ENCODE measurements at places on chromosomes 2 and 18.

DNA sequence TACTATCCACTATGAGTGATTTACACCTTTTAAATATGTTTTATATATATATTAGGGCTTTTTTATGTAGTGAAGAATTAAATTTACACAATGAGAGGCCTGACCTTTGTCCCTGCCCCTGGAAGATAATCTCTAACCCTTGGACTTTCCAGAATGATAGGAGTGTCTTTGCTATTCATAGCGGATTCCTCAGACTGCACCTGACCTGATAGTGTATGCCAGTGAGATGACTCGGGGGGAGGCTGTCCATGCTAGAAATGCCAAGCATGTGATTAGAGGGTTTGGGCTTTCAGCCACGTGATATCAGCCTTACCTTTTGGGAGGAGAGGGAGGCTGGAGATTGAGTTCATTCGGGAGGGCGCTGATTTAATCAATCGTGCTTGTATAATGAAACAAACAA lies 44.1 kb upstream of the LHCGR start:
- DNase-seq, result no peak

DNA sequence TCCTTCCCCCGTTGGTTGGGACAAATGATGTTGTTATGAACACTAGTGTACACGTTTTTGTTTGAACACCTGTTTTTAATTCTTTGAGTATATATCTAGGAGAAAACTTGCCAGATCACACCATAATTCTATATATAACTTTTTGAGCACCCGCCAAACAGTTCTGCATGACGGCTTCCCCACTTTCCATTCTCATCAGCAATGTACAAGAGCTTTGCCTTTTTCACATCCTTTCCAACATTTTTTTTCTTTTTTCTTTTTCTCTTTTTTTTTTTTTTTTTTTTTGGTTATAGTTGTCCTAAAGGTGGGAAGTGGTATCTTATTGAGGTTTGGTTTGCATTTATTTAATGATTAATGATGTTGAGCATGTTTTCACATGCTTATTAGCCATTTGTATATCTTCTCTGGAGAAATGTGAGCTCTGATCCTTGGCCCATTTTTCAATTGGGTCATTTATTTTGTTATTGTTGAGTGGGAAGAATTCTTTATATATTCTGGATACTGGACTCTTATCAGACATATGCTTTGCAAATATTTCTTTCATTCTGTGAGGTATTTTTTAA lies 86.9 kb upstream of the ZC3H15 start:
- DNase-seq, result no peak

DNA sequence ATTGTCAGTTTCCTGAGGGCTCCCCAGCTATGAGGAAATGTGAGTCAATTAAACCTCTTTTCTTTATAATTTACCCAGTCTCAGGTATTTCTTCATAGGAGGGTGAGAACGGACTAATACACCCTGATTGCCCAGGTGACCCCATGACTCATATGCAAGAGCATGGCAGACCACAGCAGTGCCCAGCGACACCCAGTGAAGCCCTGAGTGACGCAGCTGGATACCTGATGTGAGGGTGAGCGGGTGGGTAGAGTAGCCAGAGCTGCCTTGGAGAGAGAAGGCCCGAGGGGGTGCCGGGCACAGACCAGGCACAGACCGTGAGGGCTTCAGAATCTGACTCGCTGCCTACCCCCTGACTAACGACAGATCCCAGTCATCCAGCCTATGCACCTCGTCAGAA lies 15.4 kb downstream of the ALPG start:
- no peak for DNase-seq

GRCh38 chr2:192534072-192534471 lies 339.3 kb upstream of the TMEFF2 start:
- no peak for DNase-seq

DNA sequence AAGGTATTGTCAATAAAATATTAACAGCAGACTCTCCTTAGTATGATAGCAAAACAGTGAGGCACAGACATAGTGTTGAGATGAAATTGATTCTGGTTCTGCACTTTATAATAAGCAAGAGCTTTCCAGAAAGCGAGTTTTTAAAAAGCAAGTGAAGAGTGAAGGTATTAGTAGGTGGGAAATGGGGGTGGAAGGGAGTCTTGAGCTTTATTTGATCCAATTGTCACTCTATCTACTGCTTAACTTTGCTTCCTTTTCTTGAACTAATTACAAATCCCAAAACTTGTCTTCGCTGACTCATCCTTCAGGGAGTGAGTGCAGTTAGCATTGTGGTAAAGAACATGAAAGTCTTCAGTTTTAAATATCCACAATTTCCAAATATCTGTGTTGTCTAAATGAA lies 120.6 kb upstream of the BOD1L2 start:
- no peak for DNase-seq

GRCh38 chr2:9744256-9745004 lies 98.8 kb upstream of the TAF1B start:
- DNase-seq, result no peak

DNA sequence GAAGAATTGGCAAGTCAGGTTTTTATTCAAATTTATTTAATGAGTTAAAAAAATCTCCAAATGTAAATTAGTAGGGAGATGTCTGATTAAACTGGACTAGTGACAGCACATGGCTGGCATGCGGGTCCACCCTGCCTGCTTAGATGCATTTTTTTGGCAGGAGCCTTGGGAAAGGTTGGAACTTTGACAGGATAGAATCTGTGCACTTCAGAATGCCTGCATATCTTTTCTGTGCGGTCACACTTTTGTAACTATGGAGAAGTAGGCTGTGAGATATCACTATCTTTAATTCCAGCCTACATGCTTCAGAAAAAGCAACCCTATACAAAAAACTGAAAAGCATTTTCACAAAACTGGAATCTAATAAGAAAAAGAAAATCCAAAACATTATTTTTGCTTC lies 317.8 kb downstream of the MBD2 start:
- no peak for DNase-seq

DNA sequence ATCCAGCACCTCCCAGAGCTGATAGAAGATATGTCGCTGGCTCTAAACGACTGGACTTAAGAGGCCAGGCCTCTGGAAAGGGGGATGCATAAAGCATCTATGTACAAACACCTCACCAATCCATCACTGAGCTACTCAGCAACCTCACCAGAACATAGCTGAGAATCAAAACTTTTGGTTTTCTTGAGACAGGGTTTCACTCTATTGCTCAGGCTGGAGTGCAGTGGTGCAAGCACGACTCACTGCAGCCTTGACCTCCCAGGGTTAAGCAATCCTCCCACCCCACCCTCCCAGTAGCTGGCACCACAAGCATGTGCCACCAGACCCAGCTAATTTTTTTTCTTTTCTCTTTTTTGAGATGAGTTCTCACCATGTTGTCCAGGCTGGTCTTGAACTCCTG lies 62.9 kb upstream of the MSH6 start:
- no peak for DNase-seq

DNA sequence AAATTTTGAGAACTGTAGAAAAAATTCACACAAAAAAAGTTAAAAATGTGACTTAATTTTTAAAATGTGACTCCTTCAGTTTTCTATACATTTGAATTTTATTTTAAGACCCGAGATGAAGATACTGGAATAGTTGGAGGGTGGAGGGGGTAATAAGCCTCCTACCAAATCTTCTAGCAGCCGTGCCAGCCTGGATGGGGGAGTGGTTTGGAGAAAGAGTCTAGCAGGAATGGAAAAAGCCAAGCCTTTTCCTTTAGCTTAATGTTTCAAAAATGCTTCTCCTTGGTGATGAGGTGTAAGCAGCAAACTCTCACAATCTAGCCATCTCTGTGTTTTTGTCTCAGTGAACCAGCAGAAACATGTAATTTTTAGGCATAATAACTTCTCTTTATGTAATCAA lies 14.7 kb downstream of the CASP8 start:
- no peak for DNase-seq

DNA sequence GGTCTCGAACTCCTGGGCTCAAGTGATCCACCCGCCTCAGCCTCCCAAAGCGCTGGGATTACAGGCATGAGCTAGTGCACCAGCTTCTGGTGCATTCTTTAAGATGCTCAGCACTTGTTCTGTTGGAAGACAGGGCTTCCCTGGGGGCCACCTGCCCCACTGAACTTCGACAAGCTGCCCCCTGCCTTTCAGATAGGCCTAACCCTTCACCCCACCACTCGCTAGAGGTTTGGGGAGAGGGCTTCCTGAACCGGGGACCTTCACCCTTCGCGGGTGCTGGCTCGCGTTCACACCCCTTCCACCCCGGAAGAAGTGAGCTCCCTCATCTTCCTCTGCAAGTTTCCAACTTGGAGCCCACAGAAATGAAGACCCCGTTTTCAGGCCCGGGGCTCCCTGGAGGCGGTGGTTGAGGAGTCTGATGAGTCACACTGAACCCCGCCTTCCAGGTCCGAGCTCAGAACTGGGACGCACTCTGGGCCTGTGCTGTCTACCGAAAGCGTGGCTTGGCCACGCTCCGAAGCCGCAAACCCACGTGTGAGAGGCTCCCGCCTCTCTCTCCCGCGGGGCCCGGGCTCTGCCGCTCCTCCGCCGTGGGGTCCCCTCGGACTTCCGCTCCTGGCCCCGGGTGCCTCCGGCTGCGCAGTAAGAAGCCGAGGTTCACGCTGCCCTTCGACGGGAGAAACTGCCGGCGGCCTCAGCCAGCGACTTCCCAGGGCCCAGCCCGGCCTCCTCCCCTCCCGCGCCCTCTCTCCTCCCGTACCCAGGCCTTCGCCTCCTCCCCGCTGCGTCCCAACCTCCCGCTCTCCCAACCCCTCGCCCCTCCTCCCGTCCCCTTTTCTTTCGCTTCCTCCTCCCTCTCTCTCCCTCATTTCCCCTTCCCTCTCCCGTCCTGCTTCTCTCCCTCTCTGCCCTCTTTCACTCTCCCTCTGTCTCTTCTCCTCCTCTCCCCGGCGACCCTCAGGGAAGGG lies 47.5 kb upstream of the SP3 start:
- DNase-seq, result no peak

DNA sequence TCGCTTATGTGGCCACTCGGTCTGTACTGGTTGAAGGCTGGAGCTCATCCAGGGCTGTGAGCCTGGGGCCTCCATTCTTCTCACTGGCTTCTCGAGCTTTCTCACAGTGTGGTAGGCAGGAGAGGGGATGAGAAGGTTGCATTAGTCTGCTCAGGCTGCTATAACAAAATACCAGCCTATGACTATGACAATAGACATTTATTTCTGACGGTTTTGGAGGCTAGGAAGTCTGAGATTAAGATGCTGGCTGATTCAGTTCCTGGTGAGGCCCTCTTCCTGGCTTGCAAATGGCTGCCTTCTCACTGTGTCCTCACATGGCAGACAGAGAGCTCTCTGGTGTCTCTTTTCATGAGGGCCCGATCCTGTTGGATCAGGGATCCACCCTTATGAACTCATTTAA lies 6.2 kb upstream of the STK25 start:
- DNase-seq, result no peak

GRCh38 chr2:12979066-12979465 lies 262.3 kb downstream of the TRIB2 start:
- DNase-seq, result no peak

DNA sequence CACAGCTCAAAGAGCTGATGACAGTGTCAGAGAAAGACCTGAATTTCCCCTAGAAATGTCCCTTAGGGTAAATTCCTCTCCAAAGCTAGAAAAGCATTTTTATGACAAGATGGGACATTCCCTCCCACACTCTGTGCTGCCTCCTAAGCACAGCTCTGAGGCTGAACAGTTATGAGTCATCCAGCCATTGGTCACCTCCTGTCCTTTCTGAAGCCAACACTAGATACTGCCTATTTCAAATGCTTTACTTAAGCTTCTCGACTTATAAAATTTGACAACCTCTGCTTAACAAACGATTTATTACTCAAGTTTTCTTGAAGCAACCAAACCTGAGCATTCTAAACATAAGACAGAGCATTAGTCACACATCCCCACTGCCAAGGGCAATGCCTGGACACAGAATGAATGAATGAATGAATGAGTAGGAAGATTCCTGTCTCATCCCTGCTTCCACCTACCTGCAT lies 35.4 kb downstream of the B4GALT6 start:
- DNase-seq, result no peak

DNA sequence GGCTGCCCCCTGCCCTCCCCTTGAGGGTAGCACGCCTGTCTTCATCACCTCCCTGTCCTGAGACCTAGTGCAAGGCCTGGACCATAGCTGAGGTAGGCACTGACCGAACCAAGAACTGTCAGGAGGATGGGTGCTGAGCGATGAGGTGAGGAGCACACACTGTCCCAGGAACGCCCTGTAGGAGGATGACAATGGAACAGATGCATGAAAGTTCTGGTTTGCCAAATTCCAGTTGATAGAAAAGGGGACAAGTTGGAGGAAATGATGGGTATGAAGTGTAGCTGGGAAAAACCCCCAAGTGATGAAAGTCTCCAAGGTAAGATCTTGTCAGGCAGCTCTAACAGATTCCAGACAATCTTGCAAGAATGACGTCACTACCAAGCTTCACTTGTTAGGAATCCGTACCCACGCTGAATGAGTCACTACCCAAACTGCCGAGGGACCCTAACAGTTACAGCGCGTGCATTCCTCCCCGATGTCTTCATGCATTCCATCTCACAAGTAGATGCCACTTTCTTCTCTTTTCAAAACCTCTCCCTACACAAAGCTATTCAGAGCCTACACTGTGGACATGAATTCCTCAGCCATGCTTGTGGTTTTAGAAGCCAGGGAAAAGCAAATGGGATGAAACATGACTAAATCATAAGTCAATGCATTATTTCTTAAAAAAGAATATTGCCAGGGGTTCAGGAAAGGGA lies 27.6 kb downstream of the MRPL33 start:
- DNase-seq, result no peak

DNA sequence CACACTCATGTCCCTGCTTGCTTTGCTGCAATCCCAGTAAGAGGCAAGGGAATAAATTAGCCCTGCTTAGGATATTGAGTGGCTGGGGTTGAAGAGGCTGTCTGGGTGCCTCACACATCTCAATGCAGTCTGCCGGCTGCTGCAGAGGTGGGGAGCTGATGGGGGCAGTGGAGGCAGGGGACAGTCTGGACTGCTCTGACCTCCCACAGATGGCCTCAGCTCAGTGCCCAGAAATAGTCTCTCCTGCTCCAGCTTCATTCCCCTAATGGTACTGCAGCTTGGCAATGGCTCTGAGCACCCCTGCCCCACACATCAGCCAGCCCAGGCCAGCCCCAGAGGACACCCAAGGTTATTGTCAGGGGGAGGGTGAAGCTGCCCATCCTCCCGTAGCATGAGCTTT lies 21.5 kb upstream of the TNS1 start:
- DNase-seq, result no peak

DNA sequence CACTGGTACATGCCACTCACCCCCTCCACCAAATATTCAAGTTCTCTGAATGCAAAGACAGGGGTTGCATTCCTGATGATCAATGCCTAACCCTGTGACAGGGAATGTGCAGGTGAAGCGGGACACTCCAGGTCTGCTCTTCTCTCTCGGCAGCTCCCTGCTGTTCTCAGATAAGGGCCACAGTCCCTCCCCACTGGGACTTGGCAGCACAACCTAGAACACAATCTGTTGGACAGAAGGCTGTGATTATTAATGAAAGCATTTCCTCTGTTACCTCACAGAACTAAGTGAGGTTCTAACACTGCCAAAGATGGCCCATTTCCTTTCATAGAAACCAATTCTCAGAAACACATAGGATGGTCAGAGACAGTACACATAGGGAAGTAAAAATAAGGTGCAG lies 42.7 kb downstream of the VSNL1 start:
- no peak for DNase-seq

- no peak for DNase-seq
Measured at GRCh38 chr2:218368621-218369153, 12.0 kb downstream of the CATIP start.
